ENCODE measurements at places on chromosomes 7 and 10.

GRCh38 chr10:101563007-101563406 lies 25.1 kb downstream of the POLL start:
- no peak for DNase-seq

- no peak for DNase-seq
These were observed 180.5 kb downstream of the NRP1 start for GRCh38 chr10:33153968-33154327.

- DNase-seq = no peak
These were observed 103.0 kb downstream of the JCAD start for GRCh38 chr10:29956335-29956924.

GRCh38 chr7:25732766-25733217 lies 419.2 kb upstream of the NFE2L3 start:
- no peak for DNase-seq

DNA sequence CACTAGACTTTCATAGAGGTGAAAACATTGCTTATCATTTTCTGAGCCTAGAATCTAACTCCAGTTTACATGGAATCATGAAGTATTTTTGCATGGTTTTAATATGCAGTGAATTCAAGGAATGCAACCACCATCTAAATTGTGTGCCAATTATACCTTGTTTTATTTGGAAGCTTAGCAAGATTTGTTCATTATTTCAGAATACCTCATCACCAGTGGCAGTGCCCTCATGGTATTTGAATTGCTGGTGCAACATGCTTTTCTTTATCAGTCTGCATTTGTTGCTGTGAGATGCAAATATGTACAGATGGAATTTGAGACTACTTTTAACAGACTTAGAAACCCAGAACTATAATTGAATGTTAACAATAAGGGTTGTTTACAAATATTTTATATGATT lies 18.7 kb upstream of the ZNF800 start:
- DNase-seq = no peak

- DNase-seq = no peak
These were observed 229.9 kb downstream of the CXCL12 start for GRCh38 chr10:44154956-44155355.

GRCh38 chr7:157431951-157432540 lies 95.2 kb downstream of the DNAJB6 start:
- no peak for DNase-seq

DNA sequence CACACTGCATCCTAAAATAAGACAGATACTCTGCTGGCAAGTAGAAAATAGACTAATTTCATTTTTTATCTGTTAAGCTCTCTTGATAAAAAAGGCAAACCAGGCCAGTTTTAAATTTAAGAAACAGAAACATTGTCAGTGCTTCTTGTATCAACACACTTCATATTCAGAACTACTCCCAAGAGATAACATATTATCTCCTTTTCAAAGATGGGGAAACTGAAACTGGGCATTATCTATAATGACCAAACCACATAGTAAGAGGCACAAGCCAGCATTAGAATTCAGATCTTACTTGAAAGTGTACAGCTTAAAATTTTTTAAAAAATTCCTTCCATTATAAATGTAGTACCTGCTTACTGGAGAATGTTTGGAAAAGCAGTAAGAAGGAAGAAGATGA lies 14.7 kb downstream of the SRI start:
- no peak for DNase-seq

DNA sequence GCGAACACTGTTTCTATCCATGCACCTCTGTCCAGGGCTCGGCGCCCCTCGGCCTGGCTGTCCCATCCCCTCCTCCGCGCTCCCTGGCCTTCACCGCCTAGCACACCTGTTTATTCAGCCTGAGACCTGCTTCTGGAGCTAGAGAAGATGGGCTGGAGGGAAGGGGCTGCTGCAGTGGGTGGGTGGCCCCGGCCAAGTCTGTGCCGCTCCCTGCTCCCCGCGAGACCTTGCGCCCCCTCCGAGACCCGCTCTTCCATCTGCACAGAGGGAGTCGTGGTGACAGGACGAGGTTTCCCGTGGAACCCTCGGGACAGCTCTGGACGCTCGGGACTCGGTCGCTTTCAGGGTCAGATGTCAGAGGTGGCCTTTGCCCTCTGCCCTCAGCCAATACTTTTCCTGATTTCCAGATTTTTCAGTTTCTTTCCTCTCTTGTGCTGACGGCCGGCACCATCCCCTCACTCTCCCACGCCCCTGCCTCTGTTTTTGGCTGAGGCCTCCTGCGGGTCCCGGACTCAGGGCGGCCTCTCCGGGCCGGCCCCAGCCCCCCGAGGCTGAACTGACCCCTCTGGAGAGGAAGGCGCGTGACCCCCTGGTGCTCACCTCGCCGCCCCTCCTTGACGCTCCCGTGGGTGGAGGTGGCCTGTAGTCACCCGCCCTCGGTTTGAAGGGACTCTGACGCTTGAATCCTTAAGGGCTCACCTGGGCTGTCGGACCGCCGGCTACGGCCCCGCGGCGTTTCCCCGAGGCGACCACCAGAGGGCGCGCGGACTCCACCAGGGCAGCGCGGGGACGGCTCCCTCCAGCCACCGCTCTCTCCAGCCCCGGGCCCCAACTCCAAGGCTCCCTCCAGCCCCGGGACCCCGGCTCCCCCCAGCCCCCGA lies 15.6 kb downstream of the SHH start:
- no peak for DNase-seq

DNA sequence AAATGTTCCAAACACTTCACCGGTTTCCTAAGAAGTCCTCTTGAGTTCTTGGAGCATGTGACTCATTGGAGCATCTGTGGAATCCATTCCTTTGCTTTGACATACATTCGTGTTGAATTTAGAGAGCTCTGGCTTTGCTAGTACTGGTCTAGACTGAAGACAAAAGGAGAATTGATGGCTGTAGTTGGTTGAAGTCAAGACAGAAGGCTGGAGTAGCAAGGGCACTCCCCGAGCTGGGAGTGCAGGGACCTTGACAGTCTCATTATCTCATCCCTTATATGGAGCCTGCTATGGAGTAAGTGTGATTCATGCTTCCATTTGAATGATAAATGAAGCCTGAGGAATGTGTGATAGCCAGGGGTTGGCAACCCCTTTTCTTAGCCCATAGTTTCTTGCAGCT lies 1249.1 kb downstream of the TYW1 start:
- no peak for DNase-seq

- no peak for DNase-seq
These were observed 74.0 kb downstream of the AOAH start for GRCh38 chr7:36650320-36650719.

- DNase-seq = no peak
These were observed 111.2 kb downstream of the GALNT11 start for GRCh38 chr7:152136686-152137085.

DNA sequence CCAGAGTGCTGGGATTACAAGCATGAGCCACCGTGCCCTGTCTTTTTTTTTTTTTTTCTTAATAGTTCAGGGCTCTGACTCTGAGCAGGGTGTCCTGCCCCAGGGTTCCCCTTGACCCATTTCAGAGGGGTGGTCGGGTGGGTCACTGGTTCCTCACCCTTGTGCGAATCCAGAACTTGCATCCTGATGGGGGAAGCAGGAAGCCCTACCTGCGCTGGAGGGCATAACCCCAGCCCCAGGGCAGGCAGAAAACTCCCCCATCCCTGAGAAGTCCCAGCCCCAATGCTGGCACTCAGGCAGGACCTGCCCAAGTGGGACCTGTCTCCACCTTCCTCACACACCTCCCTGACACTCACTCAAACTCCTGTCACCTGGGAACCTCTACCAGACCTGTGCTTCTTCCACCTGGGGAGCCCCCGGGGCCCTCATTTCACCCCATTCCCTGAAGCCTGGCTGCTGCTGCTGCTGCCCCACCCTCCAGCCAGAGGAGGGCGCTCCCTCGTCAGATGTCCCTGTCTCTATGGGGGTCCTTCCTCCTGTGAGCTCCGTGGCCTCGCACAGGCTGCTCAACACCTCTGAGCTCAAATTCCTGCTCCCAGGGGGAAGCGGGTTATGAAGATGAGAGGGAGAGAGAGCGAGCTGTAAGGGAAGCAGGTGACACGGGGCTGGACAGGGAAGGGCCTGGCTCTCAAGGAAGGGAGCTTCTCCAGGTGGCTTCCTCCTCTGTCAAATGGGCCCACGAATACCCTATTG lies 15.1 kb upstream of the ZNF273 start:
- no peak for DNase-seq

DNA sequence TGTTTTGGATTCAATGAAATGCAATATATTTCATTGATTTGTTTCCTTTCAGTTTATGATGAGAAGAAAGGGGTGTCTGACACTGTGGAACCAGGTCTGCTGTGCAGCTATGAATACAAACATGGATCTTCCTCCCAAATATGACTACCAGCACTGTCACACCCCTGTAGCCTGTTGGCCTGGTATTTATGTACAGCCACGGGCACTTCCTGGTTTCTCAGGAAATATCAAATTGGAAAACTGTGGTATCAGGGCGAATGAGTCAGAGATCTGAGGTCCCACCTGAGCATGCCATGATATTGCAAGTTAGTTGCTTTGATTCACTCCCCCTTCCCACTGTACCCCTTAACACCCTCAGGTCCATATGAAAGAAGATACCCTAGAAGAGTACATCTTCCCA lies 87.8 kb downstream of the DNMBP start:
- DNase-seq = no peak

- no peak for DNase-seq
These were observed 27.3 kb downstream of the GALNT11 start for GRCh38 chr7:152052771-152053170.

DNA sequence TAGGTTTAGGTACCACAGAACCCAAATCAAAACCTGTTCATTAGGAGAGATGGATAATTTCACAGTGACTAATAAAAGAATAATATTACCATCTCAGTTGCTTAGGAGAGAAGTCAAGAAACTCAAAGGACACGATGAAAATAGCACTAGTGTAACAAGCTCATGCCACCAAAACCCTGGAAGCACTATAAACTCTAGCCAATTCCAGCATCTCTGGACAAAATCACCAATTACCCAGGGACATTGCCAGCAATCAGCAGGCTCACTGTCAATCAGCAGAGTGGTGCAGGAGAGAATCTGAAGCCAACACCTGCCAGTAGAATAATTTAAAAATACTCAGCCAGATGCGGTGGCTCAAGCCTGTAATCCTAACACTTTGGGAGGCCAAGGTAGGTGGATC lies 88.9 kb downstream of the ARMH3 start:
- no peak for DNase-seq

DNA sequence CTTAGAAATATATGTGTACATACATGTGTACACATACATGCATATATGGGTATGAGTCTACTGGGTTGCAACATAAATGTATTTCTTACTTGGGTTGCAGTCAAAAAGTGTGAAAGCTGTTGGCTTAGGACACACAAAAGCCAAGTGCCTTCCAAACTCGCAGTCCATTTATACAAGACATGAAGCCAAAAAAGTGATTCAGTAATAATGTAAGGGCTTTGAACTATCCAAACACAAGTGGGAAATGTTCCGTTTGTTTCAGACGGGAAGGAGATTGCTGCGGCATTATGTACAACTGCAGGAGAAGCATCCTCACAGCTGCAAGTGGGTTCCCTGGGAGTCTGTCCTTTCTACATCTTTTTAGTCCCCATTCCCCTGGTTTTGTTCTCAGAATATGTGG lies 513.6 kb downstream of the SORCS3 start:
- DNase-seq = no peak

GRCh38 chr10:51510231-51510630 lies 189.2 kb downstream of the CSTF2T start:
- DNase-seq = no peak
